Cortex of kidney (tissue), 1 donor: ENCODE measurements at places on chromosomes 5 and 9.

GRCh38 chr5:83470526-83471404 lies 779 bp upstream of the VCAN start:
- DNase-seq: no peak

- DNase-seq: no peak
These were observed 17.0 kb downstream of the CAMK2A start for GRCh38 chr5:150272531-150272930.

GRCh38 chr5:112245656-112246055 lies 173.4 kb downstream of the EPB41L4A start:
- no peak for DNase-seq

DNA sequence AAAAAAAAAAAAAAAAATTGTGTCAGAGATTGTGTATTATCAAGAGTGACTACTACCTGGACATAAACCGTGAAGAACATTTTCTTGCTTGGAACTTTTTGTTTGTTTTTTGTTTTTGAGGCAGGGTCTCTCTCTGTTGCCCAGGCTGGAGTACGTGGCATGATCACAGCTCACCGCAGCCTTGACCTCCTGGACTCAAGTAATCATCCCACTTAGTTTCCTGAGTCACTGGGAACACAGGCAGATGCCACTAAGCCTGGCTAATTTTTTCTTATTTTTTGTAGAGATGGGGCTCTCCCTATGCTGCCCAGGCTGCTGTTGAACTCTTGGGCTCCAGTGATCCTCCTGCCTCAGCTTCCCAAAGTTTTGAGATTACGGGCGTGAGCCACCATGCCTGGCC lies 25.8 kb downstream of the DCP2 start:
- DNase-seq: no peak

- DNase-seq: no peak
These were observed 238.3 kb upstream of the NUDT12 start for GRCh38 chr5:103800741-103801495.

GRCh38 chr9:128838338-128838737 lies 8.7 kb upstream of the SPOUT1 start:
- DNase-seq: no peak

- no peak for DNase-seq
These were observed 550.4 kb downstream of the EBF1 start for GRCh38 chr5:158549311-158549710.

- DNase-seq: no peak
These were observed 17.0 kb downstream of the FGFR4 start for GRCh38 chr5:177103523-177104253.

GRCh38 chr9:103798620-103799019 lies 295.5 kb upstream of the SMC2 start:
- no peak for DNase-seq

GRCh38 chr9:129375845-129376244 lies 197.8 kb upstream of the IER5L start:
- no peak for DNase-seq

- DNase-seq: no peak
These were observed 10.7 kb downstream of the AP3B1 start for GRCh38 chr5:78283802-78284201.

DNA sequence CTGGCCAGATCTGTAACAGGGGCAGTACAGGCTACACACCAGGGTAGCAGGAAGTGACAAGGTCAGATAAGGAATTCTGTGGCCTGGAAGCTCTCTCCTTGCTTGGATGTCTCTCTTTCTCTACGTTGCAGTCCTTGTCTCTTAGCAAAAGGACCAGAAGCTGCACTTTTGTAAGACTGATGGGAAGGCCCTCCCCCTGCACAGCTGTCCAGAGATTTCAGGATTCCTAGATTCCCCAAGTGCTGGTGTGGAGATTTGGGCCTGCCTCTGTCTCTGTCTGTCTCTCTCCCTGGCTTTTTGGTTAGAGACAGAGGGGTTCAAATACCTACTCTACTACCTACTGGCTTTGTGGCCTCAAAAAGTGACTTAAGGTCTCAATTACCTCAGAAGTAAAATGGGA lies 10.0 kb upstream of the CNTFR start:
- no peak for DNase-seq

GRCh38 chr9:111037356-111037707 lies 938 bp downstream of the LPAR1 start:
- DNase-seq: no peak

GRCh38 chr5:42719034-42719433 lies 37.6 kb upstream of the CCDC152 start:
- no peak for DNase-seq
